ENCODE measurements at places on chromosomes 5 and 9. TPM values are rescaled to one million over a fixed set of nuclear protein-coding genes. Genes with fewer than 3 reads are reported as not detected.

GRCh38 chr9:88075966-88076285 lies 62.3 kb downstream of the SPATA31C2 start:
- DNase-seq = no peak

GRCh38 chr9:25654417-25654816 lies 23.8 kb downstream of the TUSC1 start:
- DNase-seq = no peak

DNA sequence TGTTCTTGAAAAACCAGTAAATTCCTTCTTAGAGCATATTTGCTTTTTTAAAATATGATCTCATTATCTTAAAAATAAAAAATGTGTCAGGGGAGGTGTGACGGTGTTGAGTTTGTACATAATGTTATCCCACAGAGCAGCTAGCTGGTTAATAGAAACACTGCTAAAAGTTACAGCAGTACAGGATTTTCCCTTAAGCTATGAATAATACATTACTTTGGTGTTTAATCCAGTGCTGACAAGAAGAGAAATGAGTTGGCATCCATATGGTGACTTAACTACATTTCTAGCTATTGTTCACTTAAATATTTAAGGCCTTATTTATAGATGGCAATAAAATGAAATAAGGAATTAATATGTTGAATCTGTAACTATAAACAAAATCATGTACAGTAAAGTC lies 883.1 kb downstream of the CDH18 start:
- no peak for DNase-seq

- DNase-seq = no peak
Measured at GRCh38 chr9:96599298-96599697, 20.3 kb downstream of the CDC14B start.

GRCh38 chr5:59548807-59549357 lies 344.6 kb downstream of the PDE4D start:
- DNase-seq = no peak

DNA sequence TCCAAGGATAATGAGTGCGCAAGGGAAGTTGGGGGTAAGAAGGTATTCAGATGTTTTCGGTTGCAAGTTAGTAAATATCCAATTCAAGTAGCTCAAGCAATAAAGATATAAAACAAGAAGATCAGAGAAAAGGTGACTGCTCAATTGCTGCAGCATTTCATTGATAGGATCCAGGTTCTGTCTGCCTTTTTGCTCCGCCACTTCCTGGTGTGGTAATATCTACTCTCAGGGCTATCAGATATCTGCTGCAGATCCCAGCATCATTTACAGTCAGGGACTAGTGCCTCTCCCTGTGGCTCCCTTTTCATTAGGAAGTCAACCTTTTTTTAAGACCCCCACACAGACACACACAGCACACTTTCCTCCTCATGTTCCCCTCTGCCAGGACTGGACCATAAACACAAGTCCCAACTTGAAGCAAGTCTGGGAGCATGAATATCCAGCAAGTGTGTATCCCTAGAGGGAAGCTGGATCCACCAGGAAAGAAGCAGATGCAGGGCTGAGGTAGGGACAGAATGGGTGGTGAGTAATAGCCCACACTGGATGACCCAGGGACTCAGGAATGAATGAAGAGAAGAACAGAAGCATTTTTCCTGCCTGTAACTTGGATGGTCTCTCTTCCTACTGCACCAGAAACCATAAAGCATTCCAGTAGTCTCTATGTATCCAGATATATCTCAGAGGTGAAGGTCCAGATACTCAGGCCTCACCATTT lies 53.7 kb downstream of the ZNF622 start:
- DNase-seq = no peak

- no peak for DNase-seq
Measured at GRCh38 chr5:139262059-139262741, 31.3 kb upstream of the MATR3 start.

- no peak for DNase-seq
Measured at GRCh38 chr5:3126639-3127038, 375.2 kb upstream of the IRX2 start.

DNA sequence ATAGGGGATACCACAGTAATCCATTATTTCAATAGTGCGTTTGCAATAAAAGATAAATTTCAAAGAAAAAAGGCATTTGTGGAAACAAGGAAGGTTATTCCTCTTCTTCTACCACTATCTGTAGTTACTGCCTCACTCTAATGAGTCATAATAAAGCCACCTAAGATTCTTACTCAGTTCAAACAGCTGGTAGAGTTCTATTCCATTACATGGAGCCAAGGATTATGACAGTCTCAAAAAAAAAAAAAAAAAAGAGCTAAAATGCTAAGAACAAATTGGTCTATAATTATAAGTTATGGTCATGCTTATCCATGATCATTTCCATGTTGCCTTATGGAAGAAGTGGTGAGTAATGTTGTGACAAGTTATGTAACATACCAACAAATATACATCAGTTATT lies 46.3 kb downstream of the DENND1A start:
- DNase-seq = no peak

- DNase-seq = no peak
Measured at GRCh38 chr5:148372893-148373292, 10.9 kb upstream of the FBXO38 start.

DNA sequence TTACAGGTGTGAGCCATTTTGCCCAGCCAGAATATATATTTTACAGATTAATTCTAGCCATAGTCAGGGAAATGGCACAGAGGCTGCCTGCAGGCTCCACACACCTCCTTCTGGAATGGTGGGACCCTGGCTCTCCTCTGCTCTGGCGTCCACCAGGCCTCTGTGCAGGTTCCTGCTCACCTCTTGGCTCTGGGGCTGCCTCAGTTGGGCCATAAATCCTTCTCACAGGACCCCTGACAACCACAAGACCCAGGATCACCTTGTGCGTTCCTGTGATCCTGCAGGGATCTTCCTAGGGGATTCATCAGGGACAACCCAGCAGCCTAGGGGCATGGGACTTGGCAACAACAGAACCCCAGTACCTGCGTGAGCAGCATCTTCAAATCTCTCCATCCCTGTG lies 93.0 kb upstream of the FSTL4 start:
- no peak for DNase-seq

DNA sequence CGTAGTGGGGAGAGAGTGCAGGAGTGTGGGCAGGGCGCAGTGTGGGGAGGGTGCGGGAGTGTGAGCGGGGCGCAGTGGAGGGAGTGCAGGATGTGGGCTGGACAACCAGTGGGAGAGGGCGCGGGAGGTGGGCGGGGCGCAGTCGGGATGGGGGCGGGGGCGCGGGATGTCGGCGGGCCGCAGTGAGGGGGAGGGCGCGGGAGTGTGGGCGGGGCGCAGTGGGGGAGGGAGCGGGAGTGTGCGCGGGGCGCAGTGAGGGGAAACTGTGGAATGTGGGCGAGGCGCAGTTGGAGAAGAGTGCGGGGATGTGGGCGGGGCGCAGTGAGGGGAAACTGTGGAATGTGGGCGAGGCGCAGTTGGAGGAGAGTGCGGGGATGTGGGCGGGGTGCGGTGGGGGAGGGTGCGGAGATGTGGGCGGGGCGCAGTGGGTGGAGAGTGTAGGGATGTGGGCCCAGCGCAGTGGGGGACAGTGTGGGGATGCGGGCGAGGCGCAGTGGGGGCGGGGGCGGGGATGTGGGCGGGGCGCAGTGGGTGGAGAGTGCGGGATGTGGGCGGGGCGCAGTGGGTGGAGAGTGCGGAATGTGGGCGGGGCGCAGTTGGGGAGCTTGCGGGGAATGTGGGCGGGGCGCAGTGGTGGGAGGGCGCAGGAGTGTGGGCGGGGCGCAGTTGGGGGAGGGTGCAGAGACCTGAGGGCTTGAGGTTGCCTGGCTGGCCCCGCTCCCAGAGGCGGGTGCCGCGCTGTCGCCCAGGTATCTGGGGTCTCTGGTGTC lies at the start of gene NXNL2:
Gene NXNL2, plus strand, starts transcription at position 723 of the 770 bp plus-strand sequence. CDS start 257 bp downstream, outside the sequence.
- peak; percentile 92 for DNase-seq

GRCh38 chr5:102539996-102540728 lies 41.4 kb upstream of the SLCO6A1 start:
- no peak for DNase-seq

DNA sequence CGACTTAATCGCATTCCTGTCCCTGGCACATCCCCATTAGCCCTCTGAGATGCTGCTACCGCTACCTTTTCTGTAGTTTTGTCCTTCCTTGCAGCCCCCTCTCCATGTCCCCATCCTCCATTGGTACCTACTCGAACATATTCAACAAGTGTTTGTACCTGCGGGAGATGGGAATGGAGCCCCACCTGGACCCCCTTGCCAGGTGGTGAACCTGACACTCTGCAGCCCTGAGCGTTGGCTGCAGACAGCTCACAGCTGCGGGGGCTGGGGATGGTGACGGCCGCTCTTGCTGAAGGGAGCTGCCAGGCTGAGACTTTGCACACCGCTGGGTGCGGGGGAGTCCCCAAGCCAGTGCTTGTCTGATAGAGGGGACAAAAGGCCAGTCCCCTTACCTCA lies 96.3 kb upstream of the DAP start:
- no peak for DNase-seq

GRCh38 chr9:127384016-127384730 lies 12.8 kb upstream of the SLC2A8 start:
- DNase-seq = no peak

DNA sequence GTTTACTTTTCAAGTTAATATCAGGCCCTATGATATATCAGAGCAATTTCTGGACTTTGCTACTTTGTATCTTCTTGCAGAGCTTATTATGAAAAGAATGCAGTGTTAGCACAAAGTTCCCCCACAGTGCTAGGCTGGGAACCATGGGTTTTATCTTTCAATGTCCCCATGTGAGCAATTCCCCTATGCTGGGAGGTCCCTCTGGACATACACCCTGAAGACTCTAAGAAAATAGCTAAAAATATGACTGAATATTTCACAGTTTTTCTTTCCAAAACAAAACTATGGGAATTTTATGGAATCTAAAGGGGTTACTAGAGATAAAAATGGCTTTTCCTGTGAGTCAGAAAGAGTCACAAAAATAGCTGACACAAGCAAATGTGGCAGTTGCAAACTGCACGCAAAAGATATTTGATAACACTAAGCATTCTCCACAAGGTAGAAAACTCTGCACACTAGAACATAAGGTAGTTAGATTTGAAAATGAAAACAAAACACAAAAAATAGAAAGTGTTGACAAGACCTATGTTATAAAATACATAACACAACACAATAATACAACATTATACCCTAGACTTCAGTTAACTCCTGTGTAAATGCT lies 487.5 kb upstream of the GRIN3A start:
- no peak for DNase-seq

- no peak for DNase-seq
Measured at GRCh38 chr5:81140441-81140840, 92.7 kb upstream of the CKMT2 start.

DNA sequence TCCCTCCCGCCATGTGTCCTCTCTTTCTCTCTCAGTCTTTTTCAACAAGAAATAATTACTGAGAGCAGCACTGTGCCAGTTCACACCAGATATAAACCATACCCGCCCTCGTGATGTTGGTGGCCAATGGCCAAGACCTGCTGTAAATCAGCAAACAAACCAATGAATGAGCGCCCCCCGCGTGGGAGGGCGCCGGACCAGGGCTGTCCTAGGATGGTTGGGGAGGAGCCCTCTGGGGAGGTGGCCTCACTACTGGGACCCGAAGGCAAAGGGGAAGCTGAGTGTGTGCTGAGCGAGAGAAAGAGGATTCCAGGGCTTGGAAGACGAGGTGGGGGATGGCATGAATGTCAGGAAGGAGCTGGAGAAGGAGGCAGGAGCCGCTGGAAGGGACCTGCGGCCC lies 51.2 kb upstream of the BARHL1 start:
- DNase-seq = no peak

- DNase-seq = no peak
Measured at GRCh38 chr5:55104036-55104772, 1.8 kb downstream of the GZMA start.

DNA sequence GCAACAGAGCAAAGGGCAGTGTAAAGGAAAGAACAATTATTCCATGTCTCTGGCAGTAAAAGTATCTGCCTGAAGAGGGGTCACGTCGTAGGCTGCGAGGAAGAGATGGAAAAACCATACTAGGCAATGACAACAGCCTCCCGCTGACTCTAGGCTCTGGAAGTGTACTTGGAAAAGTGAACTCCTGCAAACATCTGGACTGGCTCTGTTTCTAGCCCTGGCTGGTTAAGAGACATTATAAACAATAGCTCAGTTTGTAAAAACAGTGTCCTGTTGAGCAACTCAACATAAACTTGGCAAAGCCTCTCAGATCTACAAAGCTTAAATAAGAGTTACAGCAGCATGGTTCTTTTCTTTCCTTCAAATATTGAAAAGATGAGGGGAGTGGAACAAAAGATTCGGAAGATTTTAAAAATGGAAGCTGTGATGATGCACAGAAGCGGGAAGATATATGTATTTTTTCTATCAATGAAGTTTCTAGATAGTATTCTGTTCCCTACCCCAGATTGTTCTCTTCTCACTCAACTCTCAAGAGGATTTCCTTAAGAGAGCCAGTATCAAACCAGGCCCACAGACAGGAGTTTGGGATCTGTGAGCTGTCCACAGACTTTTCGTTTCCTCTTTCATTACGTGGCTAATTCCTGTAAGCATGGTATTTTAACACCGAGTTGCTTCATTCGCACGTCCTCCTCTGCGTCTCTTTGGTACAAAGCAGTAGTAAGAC lies 79.4 kb downstream of the SPTLC1 start:
- DNase-seq = peak; percentile 46

GRCh38 chr5:39207345-39208045 lies 11.9 kb downstream of the FYB1 start:
- DNase-seq = no peak

DNA sequence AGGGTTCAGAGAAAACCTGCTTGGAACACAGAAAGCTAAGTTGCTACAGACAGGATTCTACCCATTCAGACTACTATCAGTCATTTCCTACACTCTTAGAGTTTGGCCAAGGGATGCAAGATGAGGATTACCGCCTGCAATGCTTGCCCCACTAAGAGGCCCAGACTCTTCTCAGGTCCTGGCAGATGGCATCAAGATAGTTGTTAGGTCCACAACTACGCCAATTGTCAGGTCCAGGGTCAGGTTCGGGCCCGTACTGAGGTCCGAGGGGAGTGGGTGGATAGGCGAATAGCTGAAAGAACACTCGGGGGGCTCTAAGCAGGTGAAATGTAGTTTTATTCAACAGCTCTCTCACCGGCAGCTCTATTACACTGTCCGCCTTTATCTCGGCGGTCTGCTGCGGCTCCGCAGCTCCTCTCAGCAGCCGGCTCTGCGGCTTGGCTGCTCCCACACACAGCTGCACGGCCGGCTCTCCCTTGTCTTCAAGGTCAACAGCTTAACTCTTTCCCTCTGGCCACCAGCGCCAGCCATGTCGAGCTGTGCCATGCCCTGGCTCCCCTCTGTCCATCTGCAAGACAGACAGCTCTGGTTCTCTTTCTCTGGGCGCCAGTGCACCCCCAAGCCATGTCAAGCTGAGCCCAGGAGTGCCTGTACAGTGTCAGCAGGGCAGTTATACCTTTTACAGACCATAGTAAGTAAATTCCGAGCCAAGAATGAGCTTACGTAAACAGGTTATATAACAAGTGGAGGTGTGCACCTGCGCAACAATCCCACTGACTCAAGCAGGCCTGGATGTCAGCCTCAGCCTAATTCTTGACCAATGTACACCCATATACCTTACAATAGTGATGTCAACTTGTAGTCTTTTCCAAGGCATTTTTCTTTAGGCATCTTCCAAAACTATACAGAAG lies 24.0 kb downstream of the ENC1 start:
- DNase-seq = peak; percentile 72

ACO1 gene
- 21.8 TPM for total RNA-seq

OLFM1 gene
- 6.5 TPM for total RNA-seq

TAS2R1 gene
- not detected for total RNA-seq

TLX3 gene
- not detected for total RNA-seq

CAMK4 gene
- 3.8 TPM for total RNA-seq

FAM169A gene
- 3.2 TPM for total RNA-seq

LTC4S gene
- 43.5 TPM for total RNA-seq

UBAC1 gene
- 38.8 TPM for total RNA-seq

PLAC8L1 gene
- not detected for total RNA-seq

Measured in ovary (tissue), 10 donors.